ENCODE measurements at places on chromosomes 7 and 10.
A peak's percentile ranks its signal among the peaks of the same experiment; 100 is the strongest.

- H3K4me3 ChIP-seq, result peak overlapping the region; percentile 55
- H3K36me3 ChIP-seq, result no peaks in the 10 kb centered on the region
- peak overlapping the region; percentile 58 for H3K27ac ChIP-seq
- no peak for DNase-seq
Observed at GRCh38 chr10:70479165-70479581, 606 bp downstream of the PALD1 start.

DNA sequence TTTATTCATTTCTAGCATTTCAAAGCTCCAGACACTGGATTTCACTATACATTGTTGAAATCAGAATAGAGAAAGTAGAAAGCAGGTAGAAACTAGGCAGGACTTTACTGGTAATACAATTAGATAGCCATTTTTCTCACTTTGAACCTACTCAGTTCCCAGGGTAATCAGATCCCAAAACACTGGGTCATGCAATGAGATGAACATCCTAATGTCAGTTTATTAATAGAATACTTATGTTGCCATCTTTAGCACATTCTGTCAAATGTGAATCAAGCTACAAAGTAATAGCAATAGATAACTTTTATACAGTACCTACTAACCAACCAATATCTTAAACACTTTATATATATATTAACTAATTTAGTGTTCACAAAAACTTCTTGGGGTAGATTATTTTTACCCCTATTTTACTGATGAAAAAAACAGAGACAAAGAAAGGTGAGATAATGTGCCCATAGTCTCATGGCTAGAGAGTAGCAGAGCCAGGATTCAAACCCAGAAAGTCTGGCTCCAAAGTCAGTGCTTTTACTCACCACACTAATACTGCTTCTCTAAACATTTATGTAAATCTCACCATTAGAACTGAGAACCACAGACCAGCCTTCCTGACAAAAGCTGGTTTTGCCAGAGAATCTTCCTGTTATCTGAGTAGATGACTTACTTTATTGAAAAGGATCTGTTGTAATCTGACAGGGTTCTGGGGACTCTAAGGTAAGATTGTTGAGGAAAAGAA is 153.8 kb upstream of the KAT6B start:
- H3K4me3 ChIP-seq, result no peak overlapping the region
- peaks cover 13% of the 10 kb centered on the region for H3K36me3 ChIP-seq
- H3K27me3 ChIP-seq, result no peaks in the 10 kb centered on the region
- DNase-seq, result no peak
- no peak overlapping the region for H3K27ac ChIP-seq
- no peaks in the 10 kb centered on the region for H3K4me1 ChIP-seq

DNA sequence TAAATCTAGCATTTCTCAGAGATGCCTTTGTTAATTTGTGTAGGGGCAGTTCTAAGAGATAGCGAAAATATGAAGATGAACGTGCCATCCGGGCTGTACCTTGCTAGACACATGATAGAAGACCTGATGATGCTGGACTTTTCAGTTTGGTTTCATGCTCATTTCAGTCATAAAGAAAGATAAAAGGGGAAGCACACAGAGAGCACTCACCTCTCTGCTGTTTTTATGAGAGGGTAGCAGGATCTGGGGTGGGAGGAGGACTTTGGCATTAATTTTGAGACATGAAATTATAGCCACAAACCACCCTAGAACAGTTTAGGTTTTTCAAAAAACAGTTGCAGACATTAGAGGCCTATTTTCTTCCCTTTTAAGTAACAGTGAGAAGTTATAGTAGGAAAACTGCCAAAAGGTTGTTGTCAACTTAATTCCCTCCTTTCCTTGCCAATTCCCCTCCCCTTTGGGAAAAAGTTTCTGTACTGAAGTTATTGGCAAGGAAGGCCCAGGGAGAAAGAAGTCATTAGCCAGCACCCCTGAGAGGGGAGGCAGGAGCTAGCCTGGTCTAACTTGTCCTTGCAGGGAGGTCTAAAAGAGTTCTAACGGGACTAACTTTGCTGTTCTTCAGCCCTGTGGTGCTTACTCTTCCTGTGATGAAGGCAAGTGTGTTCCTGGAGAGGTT is 2.6 kb downstream of the ST7 start:
- DNase-seq, result no peak
- no peak overlapping the region for H3K27ac ChIP-seq
- no peak overlapping the region for H3K4me3 ChIP-seq
- no peaks in the 10 kb centered on the region for H3K36me3 ChIP-seq
- H3K4me1 ChIP-seq, result peaks cover 27% of the 10 kb centered on the region

DNA sequence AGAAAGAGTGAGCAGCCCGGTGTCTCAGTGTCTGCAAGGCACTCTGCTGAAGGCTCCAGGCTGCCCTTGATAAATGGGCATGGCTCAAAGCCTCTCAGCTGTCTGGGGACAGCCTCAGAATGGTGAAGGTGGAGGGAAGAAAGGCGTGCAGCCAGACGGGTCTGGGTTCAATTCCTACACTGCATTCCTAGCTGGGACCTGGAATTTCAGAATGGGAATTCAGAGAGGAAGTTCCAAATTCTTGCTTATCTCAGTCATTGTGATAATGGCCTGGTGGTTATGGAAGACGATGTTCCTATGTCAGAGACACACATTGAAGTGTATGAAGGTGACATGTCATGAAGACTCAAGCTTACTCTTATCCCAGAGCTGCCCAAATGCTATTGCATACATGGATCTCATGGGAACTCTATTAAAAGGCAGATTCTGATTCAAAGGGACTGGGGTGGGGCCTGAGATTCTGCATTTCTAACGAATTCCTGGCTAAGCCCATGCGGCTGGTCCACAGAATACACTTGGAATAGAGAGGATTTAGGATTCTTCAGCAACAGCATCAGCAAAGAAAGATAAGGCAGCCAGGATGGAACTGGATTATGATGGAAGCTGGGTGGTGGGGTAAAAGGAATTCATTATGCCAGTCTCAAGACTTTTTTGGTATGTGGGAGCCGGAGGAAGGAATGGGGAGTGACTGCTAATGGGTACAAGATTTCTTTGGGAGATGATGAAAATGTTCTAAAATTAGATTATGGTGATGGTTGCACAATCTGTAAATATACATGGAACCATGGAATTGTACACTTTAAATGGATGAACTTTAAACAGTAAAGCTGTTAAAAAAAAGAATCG is 82.6 kb upstream of the ZMIZ1 start:
- H3K36me3 ChIP-seq, result no peaks in the 10 kb centered on the region
- H3K4me1 ChIP-seq, result no peaks in the 10 kb centered on the region
- H3K4me3 ChIP-seq, result no peak overlapping the region
- DNase-seq, result no peak

DNA sequence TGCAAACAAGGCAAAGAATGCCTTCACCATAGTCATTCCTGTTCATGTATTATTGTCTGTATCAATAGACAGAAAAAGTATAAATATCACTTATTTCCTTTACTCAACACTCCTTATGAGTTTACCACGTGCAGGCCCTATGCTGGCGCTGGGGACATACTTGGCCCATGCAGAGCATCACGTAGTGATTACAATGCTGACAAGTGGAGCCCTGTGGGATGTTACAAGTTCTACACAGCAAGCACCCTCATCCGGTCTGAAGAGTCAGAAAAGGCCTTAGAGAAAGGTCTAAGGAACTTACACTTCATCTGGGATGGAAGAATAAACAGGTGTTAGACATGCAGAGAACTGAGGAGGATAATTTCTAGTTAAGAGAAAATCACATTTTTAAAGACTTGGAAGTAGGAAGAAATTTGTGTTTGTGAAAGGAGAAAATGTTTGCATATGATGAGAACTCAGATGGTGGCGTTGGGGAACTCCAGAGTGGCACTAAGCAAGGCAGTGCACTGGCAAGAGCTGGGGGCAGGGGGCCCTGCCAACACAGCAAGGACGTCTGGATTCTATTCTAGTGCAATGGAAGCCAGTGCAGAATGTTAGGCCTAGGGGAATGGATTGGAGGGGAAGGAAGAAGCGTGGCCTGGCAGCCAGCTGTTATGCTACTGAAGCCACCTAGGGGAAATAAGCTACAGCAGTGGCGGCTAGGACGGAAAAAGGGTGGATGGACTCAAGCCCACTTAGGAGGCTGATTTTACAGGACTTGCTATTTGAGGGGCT is 116.2 kb downstream of the ELMO1 start:
- peaks cover 67% of the 10 kb centered on the region for H3K4me1 ChIP-seq
- no peak overlapping the region for H3K27ac ChIP-seq
- no peaks in the 10 kb centered on the region for H3K27me3 ChIP-seq
- H3K36me3 ChIP-seq, result peaks cover 41% of the 10 kb centered on the region
- DNase-seq, result no peak

GRCh38 chr10:133115976-133116375 is 28.3 kb downstream of the ADGRA1 start:
- H3K36me3 ChIP-seq, result no peaks in the 10 kb centered on the region
- no peaks in the 10 kb centered on the region for H3K27me3 ChIP-seq
- H3K27ac ChIP-seq, result no peak overlapping the region

- DNase-seq, result no peak
- no peaks in the 10 kb centered on the region for H3K27me3 ChIP-seq
Observed at GRCh38 chr7:74059037-74059436, 24.6 kb upstream of the LIMK1 start.

GRCh38 chr7:122750389-122750788 is 47.7 kb upstream of the RNF148 start:
- no peak for DNase-seq
- no peaks in the 10 kb centered on the region for H3K4me1 ChIP-seq
- no peaks in the 10 kb centered on the region for H3K36me3 ChIP-seq

DNA sequence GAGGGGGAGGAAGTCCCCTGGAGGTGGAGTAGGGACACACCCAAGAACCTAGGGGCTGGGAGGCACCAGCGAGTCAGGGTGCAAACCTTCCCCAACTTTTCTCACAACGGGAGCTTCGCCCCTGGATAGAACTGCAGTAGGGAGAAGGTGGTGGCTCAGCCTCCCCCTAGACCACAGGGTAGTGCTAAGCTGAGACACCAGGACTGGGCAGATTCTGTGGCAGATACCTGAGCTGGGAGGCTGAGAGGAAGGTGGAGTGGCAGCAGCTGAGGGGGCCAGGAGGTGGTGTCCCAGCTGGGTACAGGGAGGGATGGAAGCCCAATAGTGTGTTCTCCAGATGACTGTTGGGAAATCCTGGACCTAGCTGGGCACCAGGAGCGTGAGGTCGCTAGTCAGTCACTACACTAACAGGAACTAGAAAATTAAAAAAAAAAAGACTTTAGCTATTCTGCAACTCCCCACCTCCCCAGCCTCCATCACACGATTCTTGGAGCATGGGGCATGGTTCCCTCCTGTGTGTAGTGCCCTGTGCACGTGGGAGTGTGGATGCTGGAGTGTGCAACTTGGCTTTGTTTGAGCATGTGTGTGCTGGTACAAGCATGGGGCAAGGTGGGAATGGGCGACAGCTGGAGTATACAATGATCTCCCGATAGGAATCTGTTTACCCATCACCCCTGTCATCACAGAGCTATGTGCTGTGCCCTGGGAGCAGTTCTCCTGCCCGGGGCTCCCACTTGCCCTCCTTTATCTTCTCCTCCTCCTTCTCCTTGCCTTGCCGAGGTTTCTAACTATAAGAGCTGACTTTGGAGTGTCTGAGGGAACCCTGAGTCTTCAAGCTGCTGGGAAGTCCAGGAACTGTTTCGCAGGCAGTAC is 8.8 kb upstream of the TRPV6 start:
- no peaks in the 10 kb centered on the region for H3K36me3 ChIP-seq
- no peak overlapping the region for H3K27ac ChIP-seq
- H3K27me3 ChIP-seq, result no peaks in the 10 kb centered on the region
- DNase-seq, result no peak

- peaks cover 50% of the 10 kb centered on the region for H3K4me1 ChIP-seq
- H3K4me3 ChIP-seq, result no peak overlapping the region
- H3K27ac ChIP-seq, result no peak overlapping the region
Observed at GRCh38 chr10:11154849-11155498, 137.3 kb downstream of the CELF2 start.

DNA sequence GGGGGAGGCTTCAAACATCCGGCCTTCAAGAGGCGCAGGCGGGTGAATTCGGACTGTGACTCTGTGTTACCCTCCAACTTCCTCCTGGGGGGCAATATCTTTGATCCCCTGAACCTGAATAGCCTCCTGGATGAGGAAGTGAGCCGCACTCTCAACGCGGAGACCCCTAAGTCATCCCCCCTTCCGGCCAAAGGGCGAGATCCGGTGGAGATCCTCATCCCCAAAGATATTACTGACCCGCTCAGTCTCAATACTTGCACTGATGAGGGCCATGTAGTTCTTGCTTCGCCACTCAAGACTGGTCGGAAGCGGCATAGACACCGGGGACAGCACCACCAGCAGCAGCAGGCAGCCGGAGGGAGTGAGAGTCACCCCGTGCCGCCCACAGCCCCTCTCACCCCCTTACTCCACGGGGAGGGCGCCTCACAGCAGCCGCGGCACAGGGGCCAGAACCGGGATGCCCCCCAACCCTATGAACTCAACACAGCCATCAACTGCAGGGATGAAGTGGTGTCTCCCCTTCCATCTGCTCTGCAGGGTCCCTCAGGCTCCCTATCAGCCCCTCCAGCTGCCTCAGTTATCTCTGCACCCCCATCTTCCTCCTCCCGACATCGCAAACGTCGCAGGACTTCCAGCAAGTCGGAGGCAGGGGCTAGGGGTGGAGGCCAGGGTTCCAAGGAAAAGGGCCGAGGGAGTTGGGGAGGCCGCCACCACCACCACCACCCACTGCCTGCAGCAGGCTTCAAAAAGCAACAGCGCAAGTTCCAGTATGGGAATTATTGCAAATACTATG is 1.1 kb downstream of the MEPCE start:
- no peaks in the 10 kb centered on the region for H3K27me3 ChIP-seq
- peaks cover 23% of the 10 kb centered on the region for H3K36me3 ChIP-seq
- H3K4me3 ChIP-seq, result peak overlapping the region; percentile 97
- DNase-seq, result peak; percentile 89
- peak overlapping the region; percentile 99 for H3K27ac ChIP-seq

DNA sequence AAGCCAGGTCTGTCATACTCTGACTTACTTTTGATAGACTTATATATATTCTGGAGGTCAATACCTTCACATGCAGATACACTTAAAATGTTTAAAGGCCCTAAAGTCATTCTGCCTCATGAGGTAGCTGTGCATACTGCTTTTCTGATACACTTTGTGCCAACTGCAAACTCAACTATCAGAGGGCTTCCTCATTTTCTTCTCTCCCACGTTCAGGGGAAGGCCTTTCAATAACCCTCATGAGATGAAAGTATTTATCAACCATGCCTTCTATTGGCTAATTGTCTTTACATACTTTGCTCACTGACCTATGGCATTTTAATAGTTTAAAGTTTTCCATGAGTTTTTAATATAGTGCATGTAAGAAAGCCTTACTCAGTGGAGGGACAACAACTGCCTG is 112.7 kb upstream of the AMPH start:
- no peaks in the 10 kb centered on the region for H3K27me3 ChIP-seq
- no peak overlapping the region for H3K4me3 ChIP-seq
- no peaks in the 10 kb centered on the region for H3K4me1 ChIP-seq
- no peak overlapping the region for H3K27ac ChIP-seq
- no peak for DNase-seq
- peaks cover 37% of the 10 kb centered on the region for H3K36me3 ChIP-seq

Measured in spleen (tissue), 13 donors.